ENCODE measurements at places on chromosomes 2 and 18.

- DNase-seq = no peak
Measured at GRCh38 chr2:201164166-201164565, 18.8 kb upstream of the CASP10 start.

DNA sequence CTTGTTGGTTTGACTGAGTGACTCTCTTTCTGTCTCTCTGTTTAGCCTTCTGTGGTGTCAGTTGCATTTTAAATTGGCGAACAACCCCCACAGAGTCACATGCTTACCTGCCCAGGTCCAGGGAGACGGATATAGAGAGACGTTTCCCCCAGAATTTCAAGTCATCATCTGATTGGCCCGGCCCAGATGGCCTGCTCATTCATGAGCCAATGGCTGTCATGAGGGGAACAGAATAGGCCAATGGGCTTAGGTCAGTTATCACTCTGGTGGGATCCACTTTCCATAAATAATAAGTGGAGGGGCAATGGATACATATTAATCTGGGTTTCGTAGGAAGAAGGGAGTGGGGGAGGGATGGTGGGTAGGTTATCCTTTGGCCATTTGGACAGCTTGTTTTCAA is 150.0 kb upstream of the SPRED2 start:
- DNase-seq = no peak

DNA sequence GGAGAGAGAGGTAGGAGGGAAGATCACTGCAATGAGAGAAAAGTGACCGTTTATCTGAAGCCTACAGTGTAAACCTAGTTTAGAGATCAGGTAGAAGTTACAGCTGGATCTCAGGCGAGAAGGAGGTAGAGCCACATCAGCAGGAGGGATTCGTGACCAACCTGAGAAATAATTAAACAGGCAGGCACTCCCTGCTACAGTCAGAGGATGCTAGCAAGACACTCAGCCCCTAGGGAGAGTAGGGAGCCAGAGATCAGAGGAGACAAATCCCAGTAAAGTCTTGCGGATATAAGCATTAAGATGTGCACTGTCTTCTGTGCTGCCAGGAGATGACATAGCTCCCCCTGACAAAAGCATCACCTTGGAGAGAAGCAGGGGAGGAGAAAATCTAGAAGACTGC is 629.1 kb upstream of the SLC39A10 start:
- DNase-seq = no peak

DNA sequence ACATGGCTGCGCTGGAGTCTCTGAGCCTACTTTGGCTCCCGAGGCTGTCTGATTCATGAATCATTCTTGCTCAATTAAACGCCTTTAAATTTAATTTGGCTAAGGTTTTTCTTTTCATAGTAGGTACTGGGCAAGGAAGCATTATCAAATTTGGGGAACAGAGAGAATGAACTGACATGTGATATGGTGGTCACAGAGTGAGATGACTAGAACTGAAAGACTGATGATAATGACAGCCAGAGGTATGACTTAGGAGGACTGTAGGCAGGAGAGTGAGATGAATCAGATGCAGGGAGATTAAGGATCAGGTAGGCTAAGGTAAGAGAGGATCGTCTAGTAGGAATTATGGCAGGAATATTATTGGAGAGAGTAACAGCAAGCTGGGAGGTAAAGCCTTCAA is 40.9 kb upstream of the ST8SIA3 start:
- DNase-seq = no peak

GRCh38 chr2:100292022-100292580 is 30.2 kb downstream of the LONRF2 start:
- peak; percentile 9 for DNase-seq

GRCh38 chr2:174969091-174969734 is 36.0 kb downstream of the CHN1 start:
- no peak for DNase-seq

GRCh38 chr2:236867441-236868260 is 218.0 kb upstream of the COPS8 start:
- DNase-seq = no peak

GRCh38 chr2:55460562-55460961 is 40.9 kb upstream of the CCDC88A start:
- peak; percentile 61 for DNase-seq

GRCh38 chr2:33384599-33384961 is 91.9 kb upstream of the RASGRP3 start:
- no peak for DNase-seq

GRCh38 chr2:201949181-201949926 is 84.3 kb upstream of the FZD7 start:
- DNase-seq = no peak

GRCh38 chr18:36589857-36590543 is 238.8 kb downstream of the TPGS2 start:
- no peak for DNase-seq

- peak; percentile 78 for DNase-seq
Measured at GRCh38 chr2:11738589-11739436, 7.6 kb upstream of the LPIN1 start.

DNA sequence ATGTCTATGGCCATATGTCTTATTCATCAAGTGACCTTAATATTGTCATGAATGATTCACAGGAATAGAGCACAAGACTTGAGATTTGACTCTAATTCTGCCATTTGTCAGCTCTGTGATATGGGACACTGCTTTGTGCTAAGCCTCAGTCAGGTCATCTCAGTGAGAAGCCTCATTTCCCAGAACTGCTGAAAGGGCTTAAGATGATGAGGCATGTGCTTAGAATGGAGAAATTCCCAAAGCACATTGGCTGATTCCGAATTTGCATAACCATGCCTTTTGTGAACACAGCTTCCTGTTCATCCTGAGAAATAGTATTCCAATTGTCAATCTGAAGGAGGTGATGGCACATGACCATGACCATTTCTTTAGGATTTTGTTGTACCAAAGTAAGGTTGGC is 218.1 kb downstream of the ALK start:
- no peak for DNase-seq

DNA sequence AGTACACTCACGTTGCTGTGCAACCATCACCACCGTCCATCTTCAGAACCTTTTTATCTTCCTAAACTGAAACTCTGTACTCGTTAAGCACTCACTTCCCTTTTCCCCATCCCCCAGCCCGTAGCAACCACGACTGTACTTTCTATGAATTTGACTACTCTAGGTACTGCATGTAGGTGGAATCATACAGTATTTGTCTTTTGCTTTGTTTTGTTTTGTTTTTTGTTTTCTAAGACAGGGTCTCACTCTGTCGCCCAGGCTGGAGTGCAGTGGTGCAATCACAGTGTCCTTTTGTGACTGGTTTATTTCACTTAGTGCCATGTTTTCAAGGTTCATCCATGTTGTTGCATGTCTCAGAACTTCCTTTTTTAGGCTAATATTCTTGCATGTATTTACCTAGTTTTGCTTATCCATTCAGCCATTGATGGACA is 7.0 kb upstream of the TYMS start:
- peak; percentile 30 for DNase-seq

GRCh38 chr2:85409845-85410583 is at the start of gene CAPG:
Gene CAPG (minus strand): TSS chr2:85410366. CDS start chr2:85402145, 8,221 bp downstream.
- peak; percentile 93 for DNase-seq

DNA sequence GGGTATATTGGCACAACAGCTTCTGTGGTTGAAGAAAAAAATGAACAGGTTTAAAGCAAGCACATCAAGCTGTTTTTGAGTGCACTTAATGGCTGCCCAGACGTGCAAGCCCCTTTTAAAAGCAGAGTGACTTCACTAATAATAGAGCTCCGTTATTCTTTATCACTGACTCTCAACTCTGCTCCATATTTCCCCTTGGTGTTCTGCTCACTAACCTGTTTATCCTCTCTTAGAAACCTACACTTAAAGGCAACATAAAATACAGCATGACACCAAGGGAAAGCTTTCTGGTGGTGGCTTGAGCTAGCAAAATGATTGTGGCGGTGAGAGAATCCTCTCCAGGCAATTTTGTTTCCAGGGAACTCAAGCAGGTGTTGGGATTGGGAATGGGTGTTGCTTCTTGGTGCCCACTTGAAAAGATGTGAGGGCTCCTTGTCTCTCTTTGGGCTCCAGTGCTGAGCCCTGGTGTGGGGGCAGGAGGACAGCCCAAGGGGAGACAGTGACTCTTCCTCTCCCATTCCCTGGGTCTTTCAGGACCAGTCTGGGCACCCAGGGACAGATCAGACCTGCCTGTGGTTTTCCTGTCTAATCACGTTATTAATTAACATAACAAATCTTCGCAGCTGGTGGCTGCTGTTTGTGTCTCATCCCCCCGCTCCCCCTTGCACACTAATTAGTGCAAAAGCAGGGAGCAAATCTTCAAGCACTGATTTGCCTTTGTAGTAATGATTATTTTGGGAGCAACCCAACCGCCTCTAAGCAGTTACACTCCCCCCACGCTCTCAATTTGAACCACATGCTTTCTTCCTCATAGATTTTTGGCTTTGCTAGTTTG is 289.4 kb upstream of the CXCR4 start:
- DNase-seq = no peak

DNA sequence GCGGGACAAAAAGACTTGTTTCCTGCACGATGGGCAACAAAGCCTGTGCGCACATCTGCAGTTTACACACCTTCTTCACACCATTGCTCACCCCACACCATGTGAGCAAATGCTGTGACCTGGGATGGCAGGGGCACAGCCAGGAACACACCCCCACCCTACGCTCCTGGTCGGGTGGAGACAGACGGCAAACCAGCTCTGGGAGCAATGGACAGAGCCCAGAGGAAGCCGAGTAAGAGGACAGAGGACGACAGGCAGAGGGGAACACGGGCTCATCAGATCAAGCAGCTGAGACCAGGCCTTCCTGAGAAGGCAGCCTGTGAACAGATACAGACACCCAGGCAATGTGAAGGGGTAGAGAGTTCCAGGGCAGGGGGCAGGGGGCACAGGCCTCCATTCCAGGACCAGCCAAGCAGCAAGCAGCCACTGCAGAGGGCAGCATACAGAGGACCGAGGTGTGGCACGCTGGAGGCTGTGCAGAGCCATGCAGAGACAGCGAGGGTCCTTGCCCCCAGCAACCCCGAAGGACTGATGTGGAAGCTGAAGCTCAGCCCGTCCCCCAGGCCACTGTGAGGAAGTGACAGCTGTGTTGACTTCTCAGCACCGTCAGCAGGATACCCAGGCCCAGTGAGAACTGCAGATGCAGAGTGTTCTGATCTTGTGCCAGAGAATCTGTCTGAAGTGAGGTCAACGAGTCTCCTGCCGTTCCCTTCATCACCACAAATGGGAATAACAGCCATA is 46.2 kb downstream of the PARD6G start:
- DNase-seq = peak; percentile 12

- no peak for DNase-seq
Measured at GRCh38 chr2:132814651-132815050, 144.6 kb upstream of the LYPD1 start.

GRCh38 chr2:53886406-53887280 is 26.9 kb upstream of the GPR75 start:
- no peak for DNase-seq

- DNase-seq = peak; percentile 16
Measured at GRCh38 chr2:216651351-216651881, 18.2 kb downstream of the IGFBP2 start.

GRCh38 chr18:56702946-56703345 is 51.8 kb downstream of the WDR7 start:
- peak; percentile 62 for DNase-seq

DNA sequence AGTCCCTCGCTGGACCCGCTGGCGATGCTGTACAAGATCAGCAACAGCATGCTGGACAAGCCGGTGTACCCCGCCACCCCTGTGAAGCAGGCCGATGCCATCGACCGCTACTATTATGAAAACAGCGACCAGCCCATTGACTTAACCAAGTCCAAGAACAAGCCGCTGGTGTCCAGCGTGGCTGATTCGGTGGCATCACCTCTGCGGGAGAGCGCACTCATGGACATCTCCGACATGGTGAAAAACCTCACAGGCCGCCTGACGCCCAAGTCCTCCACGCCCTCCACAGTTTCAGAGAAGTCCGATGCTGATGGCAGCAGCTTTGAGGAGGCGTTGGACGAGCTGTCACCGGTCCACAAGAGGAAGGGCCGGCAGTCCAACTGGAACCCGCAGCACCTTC is 77.1 kb downstream of the TSHZ1 start:
- no peak for DNase-seq

DNA sequence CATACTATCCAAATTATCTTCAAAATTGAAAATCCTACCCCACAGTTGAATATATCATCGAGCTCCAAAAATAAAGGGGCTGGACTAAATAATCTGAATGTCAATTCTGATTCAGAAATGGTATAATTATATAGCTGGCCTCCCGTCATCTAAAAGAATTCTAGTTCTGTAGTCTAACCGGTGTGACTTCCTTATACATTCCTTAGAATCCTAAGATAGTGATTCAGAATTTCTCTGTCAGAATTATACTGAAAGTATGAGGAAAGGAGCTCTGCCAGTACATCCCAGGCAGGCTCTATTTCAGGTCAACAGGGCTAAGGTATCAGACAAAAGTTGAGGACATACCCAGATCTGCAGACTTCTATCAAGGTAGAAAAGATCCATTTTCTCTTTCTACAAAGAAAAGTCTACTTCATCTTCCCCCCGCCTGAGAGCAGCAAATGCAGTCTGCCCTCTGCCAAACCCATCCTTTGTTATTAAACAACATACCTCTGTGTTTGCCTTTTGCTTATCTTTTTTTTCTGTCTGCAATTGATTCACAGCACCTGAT is 128.5 kb downstream of the METTL4 start:
- DNase-seq = no peak

GRCh38 chr2:29372185-29372584 is 257.0 kb downstream of the CLIP4 start:
- DNase-seq = no peak

GRCh38 chr2:232587512-232587911 is 37.0 kb downstream of the EIF4E2 start:
- peak; percentile 80 for DNase-seq

- no peak for DNase-seq
Measured at GRCh38 chr18:55382277-55382805, 205.7 kb downstream of the TCF4 start.

- DNase-seq = peak; percentile 73
Measured at GRCh38 chr2:218218268-218219185, 1.5 kb downstream of the ARPC2 start.

DNA sequence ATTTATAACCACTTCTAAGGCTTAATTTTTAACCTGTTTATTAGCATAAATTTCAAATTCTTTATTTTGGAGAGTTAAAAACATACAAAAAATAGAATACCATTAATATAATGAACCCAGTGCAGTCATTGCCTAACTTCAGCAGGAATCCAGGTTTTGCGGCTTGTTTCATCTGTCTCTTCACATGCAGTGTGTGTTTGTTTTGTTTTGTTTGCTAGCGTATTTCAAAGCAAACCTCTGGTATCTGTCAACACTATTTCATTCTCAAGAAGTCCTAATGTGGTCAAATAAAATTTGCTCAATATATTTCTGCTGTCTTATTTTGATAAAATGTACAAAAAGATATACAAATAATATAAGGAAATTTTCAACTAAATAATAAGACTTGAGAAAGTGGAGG is 328.5 kb downstream of the AGPS start:
- DNase-seq = no peak

GRCh38 chr18:37955201-37955600 is 389.6 kb upstream of the CELF4 start:
- DNase-seq = no peak

All from suppressor macrophage treated with lipopolysaccharide for 1 hour (primary cell).